ENCODE measurements at places on chromosomes 11 and 22.

GRCh38 chr11:69888483-69889181 lies 69.4 kb upstream of the FGF3 start:
- DNase-seq, result no peak

DNA sequence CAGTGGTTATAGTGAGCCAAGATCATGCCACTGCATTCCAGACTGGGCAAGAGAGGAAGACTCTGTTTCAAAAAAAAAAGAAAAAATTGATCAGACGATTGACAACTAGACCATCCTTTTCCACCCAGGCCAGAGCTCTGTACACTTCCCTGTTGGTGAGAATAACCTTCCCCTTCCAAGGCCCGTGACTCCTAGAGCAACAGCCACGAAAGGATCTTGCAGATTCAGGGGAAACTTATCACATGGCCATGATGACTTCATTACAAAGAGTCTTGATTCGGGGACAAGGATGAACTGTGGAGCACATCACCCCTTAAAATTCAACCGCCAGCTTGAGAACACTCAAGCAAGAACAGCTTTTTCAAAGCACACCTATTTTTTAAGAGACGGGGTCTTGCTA lies 10.3 kb downstream of the CD5 start:
- no peak for DNase-seq

- no peak for DNase-seq
Observed at GRCh38 chr22:47446331-47446730, 683.9 kb downstream of the TBC1D22A start.

DNA sequence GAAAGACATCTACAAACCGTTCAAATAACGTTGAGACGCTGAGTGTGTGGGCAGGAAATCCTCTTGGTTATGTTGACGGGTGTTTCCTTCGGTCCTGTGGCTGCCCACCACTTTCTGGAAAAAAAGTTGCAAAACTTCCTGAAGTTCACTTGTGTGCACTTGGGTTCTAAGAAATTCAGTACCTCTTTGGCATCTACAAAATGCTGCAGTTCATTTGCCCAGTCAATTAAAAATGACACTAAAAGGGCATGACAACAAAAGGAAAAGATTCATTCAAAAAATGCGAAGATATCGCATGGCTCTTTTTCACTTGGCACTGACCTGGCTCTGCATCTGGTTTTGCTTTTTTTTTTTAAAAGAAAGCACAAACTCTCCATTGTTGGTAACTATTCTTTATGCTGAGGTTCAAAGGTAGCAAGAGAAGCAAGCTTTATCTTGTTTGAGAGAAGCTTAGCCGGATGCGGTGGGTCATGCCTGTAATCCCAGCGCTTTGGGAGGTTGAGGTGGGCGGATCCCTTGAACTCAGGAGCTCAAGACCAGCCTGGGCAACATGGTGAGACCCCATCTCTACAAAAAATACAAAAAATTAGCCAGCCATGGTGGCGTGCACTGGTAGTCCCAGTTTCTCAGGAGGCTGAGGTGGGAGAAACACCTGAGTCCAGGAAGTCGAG lies 10.6 kb upstream of the XBP1 start:
- DNase-seq, result no peak

- DNase-seq, result no peak
Observed at GRCh38 chr11:134372961-134373360, 39.1 kb downstream of the B3GAT1 start.

- DNase-seq, result no peak
Observed at GRCh38 chr22:17725500-17725796, 48.8 kb downstream of the BID start.

GRCh38 chr22:49972163-49973017 lies 11.8 kb downstream of the PIM3 start:
- no peak for DNase-seq

- DNase-seq, result no peak
Observed at GRCh38 chr11:33531743-33532181, 168.9 kb downstream of the C11orf91 start.

- DNase-seq, result no peak
Observed at GRCh38 chr11:107999759-108000455, 8.8 kb upstream of the CUL5 start.

DNA sequence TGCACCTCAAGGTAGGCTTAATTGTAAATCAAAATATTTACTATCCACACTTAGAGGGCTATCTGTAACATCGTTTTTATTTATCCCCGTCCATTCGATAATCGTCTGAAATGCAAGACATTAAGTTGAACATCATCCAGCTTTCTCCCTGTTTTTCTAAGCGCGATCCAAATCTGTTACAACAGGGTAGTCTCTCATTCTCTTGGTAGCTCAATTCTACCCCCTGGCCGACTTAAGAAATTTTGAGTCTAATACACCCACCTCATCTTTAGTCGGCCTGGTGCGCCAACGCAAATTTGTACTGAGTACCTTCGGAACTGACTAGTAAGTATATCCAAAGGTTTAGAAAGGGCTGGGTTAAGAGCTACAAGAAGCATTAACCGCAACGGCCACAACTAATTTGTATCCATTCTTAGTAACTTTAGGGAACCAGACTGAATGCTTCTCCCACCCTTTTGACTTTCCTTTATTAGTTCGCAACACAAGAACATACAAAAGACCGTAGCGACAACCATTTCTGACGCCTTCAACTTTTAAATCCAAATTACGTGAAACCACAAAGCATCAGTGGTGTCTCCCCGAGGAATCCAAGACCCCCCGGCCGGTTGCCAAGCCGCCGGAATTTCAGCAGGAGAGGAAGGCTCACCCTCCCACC lies 1.0 kb upstream of the ZNF143 start:
- no peak for DNase-seq

Data from NCI-H2081 treated with DMSO at 0.1 percent for 48 hours (cell line).